ENCODE measurements at places on chromosomes 13 and 19. TPM values are rescaled to one million over a fixed set of nuclear protein-coding genes. Genes with fewer than 3 reads are reported as not detected.

DNA sequence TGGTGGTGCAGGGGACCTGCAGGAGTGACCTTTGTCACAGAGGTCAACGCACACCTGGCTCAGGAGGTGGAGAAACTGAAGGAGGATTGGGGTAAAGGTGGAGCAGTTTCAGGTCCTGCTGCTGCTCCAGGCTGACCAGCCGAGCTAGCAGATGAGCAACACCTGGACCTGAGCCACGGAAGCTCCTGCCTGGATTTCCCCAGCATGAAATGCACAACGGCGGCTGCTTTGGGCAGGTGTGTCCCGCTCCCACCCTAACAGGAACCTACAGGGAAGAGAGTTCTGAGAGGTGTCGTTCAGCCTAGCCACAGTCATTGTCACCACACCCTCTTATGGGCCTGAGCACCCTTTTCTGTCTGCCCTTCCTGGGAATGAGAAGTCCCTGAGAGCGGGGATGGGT is 15.7 kb upstream of the CD177 start:
- DNase-seq: no peak

- DNase-seq: peak; percentile 61
These were observed 32.3 kb downstream of the COL4A1 start for GRCh38 chr13:110274687-110275086.

DNA sequence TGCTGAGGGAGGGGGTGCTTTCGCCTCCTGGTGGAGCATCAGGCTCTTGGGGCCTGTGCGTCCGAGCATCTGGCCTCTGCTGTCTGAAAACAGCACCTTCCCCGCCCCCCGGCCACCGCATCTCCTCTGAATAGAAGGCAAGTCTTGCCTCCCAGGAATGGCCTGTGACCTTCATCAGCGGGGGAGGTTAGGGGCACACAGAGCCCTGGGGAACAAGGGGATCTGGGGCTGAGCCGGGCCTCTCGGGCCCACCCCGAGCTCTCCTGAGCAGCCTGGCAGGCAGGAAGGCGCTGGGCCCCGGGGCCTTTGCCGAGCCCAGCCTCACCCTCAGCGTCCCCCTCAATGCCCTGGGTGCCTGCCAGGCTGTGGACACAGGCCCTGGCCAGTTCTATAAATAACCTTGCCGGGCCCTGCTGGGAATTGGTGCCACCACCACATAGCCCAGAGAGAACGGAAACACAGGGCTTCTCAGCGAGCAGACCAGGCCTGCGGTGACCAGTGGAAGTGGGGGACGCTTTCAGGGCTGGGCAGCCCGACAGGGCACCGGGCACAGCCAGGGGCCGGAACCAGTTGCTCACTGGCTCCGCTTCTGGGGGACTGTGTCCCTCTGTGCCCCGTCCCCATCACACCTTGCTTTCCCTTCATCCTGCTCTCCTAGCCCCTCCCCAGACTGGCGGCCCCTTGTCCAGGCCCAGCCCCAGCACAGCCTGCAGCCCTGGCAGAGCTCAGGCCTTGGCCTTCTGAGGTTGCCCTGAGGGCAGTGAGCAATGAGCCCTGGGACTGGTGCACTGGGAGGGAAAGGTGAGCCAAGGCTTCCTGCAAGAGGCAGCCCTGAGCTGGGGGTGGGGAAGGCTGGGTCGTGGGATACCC is 9.5 kb downstream of the STK11 start:
- DNase-seq: no peak

- no peak for DNase-seq
These were observed 1.7 kb downstream of the RBM26 start for GRCh38 chr13:79404361-79404760.

DNA sequence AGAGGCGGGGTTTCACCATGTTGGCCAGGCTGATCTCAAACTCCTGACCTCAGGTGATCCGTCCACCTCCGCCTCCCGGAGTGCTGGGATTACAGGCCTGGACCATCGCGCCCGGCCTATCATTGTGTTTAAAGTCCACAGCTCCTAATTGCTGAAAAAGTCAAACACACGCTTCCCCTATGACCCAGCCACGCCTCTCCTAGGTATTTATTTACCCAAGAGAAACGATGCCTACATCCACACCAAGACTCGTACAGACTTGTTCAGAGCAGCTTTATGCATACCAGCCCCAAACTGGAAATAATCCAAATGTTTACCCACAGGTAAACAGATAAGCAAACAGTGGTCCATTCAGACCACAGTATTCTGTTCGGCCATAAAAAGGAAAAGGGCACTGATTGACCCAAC is 15.1 kb downstream of the ZNRF4 start:
- DNase-seq: no peak

DNA sequence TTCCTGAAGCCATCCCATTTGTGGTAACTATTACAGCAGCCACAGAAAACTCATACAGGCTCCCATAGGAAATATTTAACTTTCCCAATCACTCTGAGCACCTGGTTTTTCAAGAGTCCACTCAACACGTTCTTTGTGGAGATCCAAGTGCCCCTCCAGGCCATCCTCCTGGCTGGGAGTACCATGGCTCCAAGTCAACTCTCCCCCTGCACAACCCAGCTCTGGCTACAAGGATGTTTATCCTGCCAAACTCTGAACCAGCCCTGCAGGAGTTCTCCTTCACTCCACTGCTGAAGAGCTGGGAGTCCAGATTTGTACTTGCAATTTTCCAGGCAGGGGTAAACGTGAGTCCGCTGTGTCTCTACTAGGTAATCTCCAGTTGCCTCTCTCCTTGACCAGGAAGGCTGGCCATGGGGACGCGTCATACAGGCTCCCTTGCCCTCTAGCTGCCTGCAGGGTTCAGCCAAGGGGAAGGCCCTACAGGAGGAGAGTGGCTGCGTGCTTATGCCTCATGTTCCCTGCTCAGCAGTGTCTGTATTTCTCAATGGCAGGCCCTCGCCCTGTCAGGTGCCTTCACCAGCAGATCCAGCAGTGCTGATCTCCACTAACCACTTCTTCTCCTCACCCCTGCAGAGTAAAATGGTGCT is 29.9 kb upstream of the ARGLU1 start:
- no peak for DNase-seq

DNA sequence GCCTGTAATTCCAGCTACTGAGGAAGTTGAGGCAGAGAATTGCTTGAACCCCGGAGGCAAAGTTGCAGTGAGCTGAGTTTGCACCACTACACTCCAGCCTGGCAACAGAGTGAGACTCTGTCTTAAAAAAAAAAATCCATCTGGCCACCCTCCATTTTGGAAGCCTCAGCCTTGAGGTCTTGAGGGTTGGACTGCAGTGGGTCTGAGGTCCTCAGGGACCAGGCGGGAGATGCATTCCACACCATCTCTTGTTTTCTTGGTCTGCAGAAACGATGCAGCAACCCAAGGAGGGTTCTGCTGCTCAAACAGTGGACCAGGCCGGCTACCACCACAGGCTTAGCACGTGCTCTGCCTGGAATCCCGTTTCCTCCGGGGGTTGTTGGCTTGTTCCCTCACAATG is 299.3 kb downstream of the FGF9 start:
- no peak for DNase-seq

DNA sequence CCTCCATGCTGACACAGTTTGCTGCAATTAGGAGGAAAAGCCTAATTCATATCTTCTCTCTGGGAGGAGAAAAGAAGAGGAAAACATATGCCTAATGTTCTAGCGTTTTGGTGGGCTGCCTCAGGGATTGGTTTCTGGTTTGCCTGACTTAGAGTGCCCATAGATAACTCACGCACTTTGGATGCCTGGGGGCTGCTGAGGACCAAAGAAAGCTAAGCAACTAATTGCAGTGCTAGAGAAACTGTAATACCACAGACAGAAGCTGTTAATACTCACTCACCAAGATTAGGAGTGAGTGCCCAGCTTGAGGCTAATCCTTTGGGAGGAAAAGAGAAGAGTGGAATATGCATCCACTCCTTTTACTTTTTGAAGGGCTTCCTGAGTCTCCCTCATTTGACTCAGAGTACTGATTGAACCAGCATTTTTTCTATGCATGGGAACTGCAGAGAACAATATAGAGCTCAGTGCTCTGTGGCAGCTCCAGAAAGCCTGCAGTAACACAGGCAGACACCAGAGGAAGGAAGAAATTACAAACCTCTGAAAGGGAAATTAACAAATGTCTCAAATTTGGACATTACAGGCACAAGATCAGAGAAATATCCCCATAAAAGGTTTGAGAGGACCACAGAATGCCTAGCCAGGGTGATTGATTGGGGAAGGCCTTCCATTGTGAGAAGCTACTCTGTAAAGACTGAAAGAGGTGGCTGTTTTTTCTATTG is 666.4 kb downstream of the OLFM4 start:
- DNase-seq: peak; percentile 52

GRCh38 chr13:80338781-80339562 is 2.0 kb downstream of the SPRY2 start:
- DNase-seq: peak; percentile 79

GRCh38 chr19:15112385-15112784 is 5.2 kb downstream of the SYDE1 start:
- DNase-seq: peak; percentile 81

- peak; percentile 38 for DNase-seq
These were observed 75.7 kb upstream of the ZNF91 start for GRCh38 chr19:23470873-23471545.

- DNase-seq: peak; percentile 28
These were observed 23.5 kb downstream of the RASA3 start for GRCh38 chr13:114108894-114109293.

GRCh38 chr19:46601318-46602224 is at the start of gene CALM3:
Gene CALM3, plus strand, starts transcription at chr19:46601330. Its CDS starts 105 bp downstream, at chr19:46601435.
- DNase-seq: peak; percentile 66

- no peak for DNase-seq
These were observed 531.7 kb downstream of the SLITRK1 start for GRCh38 chr13:83350569-83350968.

DNA sequence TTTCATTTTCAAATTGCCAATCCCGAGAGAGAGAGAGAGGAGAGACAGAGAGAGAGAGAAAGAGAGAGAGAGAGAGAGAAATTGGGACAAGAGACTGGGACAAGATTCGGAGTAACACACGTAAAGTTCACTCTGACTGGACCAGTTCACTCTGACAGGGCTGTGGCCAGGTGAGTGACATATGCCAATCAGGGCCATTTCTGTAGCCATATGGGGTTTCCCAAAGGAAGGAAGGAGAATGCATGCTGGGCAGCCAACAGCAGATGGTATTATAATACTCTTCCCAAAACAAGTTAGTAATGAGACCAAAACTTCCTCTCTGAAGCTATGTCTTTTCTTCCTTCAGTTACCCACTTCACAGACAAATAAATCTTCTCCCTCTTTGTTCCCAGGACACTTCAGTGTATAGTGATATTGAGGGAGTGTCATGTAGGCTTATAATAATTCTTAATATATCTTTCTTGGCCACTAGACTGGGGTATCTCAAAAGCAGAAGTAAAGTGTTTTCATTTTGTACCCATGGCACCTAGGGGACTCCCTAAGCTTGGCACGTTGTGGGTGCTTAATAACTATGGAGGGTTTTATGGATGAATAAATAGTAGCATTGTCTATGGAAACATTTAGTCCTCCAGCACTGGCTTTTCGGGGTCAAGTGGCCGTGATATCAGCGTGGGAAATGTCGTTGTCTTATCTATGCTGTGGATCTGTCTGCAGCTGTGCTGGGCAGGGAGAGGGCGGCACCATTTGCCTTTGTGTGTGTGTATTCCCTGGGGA is 51.6 kb downstream of the SERP2 start:
- peak; percentile 52 for DNase-seq

DNA sequence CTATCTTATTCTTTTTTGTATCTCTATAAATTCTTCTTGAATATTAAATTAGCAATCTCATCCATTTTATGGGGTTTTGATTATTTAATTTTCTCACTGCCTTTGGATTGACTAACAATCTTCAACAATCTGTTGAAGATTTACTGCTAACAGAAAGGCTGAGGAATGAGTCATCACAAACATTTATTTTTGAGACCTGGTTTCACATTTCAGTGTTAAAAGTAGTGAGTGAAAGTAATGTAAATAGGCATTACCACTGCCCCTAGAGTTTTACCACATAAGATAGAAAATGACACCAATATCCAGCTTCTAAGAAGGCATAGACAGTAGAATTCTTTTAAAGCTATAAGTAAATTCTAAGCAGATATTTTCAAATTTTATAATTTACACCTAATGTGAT is 472.8 kb downstream of the OLFM4 start:
- DNase-seq: no peak

GRCh38 chr13:30119476-30119875 is 187.9 kb downstream of the KATNAL1 start:
- no peak for DNase-seq

- DNase-seq: no peak
These were observed 5.9 kb upstream of the GPR32 start for GRCh38 chr19:50764409-50764808.

GRCh38 chr19:16945364-16945714 is 56.5 kb downstream of the F2RL3 start:
- DNase-seq: no peak

DNA sequence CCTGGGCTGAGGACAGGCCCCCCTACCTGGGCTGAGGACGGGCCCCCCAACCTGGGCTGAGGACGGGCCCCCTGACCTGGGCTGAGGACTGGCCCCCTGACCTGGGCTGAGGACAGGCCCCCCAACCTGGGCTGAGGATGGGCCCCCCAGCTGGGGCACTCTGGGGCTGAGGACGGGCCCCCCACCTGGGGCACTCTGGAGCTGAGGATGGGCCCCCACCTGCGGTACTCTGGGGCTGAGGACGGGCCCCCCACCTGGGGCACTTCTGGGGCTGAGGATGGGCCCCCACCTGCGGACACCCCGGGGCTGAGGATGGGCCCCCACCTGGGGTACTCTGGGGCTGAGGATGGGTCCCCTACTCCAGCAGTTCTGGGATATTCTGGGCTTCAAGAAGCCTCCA is 65.5 kb downstream of the RASA3 start:
- no peak for DNase-seq

GRCh38 chr13:94063848-94064247 is 415.6 kb downstream of the DCT start:
- DNase-seq: no peak

- DNase-seq: no peak
These were observed 95.7 kb downstream of the GPR12 start for GRCh38 chr13:26664876-26665275.

The URAD gene
- not detected for total RNA-seq

The CDX2 gene
- total RNA-seq: not detected

The DIRAS1 gene
- total RNA-seq: 4.7 TPM

The S1PR4 gene
- total RNA-seq: not detected

The SMIM24 gene
- total RNA-seq: 0.52 TPM

The CEACAM16 gene
- total RNA-seq: not detected

The CCDC159 gene
- total RNA-seq: 15.2 TPM

The HMG20B gene
- 102 TPM for total RNA-seq

The VAV1 gene
- not detected for total RNA-seq
